ENCODE measurements at places on chromosomes 1 and 21. TPM values are rescaled to one million over a fixed set of nuclear protein-coding genes. Genes with fewer than 3 reads are reported as not detected.

DNA sequence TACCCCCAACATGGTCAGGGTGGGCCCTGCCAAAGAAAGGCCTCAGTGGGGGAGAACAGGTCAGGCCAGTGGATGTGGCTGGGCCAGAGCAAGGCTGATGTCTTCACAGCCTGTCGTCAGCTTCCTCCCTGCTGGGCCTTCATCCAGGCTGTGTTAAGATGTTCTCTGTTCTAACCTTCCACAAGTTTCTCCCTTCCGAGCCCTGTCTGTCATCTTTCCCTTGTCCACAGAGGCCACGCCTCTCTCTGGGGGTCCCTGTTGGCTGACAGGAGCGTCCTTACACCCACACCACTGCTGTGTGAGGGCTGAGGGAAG is 36.2 kb downstream of the SIM2 start:
- DNase-seq: no peak

OR2W3 gene
- 1.2 TPM for total RNA-seq

C1orf53 gene
- not detected for total RNA-seq

GRCh38 chr1:22176258-22176657 is 33.4 kb upstream of the WNT4 start:
- DNase-seq: peak; percentile 47

DNA sequence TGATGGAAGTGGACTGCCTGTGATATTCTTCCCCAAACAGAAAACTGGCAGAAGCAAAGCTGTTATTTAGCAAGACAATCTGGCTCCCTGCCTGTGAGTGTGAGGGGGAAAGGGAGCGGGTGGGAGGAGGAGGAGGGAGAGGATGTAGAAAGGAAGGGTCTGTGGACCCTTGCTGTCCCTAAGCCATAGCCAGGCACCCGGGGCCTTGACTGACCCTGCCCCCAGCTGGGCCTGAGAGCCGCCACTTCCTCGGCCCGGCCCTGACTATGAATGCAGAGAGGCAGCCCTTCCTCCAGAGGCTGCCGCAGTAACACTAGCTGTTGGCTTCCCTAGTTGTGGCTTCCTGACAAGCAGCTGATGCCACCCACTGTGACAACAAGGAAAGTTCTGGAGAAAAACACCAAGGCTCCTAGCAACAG is 13.9 kb downstream of the PLA2G2F start:
- peak; percentile 42 for DNase-seq

UBASH3A gene
- 0.41 TPM for total RNA-seq

GRCh38 chr1:215375381-215375780 is 191.7 kb upstream of the KCTD3 start:
- DNase-seq: no peak

ATG4C gene
- 19.9 TPM for total RNA-seq

DNA sequence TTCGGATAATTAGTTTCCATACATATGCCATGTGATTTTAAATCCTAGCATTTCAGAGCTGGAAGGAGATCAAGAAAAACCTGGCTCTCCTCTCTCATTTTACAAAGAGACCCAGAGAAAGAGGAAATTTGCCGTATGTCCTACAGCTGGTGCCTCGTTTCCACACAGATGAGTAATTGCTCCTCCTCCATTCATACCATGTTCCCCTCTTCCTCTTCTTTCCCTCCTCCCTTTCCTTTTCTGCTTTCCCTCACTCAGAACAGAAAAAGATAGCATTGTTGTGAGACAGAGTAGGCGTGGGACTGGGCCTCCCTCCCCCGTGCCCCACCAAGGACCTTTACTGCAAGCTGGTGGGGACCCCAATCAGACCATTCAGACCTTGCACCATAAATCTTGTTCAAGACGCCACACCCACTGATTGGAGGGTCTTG is 13.7 kb upstream of the SLC44A3 start:
- DNase-seq: peak; percentile 84

- peak; percentile 75 for DNase-seq
Observed at GRCh38 chr1:232554409-232554808, 75.5 kb downstream of the SIPA1L2 start.

DNA sequence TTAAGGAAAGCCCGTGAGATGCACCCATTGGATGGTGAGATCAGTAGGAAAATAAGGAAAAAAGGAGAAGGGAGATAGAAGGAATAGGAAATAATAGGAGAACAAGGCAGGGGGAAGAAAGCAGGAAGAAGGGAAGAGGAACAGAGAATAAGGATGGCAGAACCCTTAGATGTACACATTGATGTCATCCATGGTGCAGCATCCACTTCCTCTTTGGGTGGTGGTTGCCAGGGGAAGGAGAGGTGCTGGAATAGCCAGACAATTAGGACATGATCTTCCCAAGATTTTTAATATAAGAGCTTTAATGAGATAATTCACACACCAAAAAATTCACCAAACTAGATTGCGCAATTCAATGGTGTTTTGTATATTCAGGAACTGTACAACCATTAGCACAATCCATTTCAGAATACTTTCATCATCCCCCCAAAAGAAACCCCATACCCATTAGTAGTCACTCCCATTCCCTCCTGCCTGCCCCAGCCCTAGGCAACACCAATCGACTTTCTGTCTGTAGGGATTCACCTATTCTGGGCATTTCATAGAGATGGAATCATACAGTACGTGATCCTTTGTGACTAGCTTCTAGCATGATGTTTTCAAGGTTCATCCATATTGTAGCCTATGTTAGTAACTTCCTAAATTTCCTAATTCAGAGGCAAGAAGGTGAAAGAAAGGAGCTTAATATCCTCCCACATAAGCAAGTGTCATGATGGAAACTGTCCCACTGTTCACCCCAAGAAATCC is 121.4 kb downstream of the PLXNA2 start:
- no peak for DNase-seq

DNA sequence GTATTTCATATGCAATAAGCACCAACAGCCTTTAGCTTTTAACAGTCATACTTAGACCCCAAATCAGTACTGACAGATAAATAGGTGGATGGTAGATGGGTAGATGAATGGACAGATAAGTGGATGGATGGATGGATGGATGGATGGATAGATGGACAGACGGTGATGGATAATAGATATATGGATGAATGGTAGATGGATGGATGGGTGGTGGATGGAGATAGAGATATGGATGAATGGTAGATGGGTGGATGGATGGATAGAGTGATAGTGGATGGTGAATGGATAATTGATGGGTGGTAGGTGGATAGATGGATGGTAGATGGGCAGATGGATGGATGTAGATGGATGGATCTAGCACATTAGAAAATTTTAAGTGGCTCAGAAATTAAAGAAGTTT is 62.5 kb downstream of the TIAM1 start:
- no peak for DNase-seq

GRCh38 chr1:193909406-193910082 is 723.1 kb upstream of the B3GALT2 start:
- no peak for DNase-seq

- DNase-seq: no peak
Observed at GRCh38 chr1:7916501-7916830, 24.2 kb downstream of the TNFRSF9 start.

RHCE gene
- total RNA-seq: 2.2 TPM

AK5 gene
- total RNA-seq: 4.8 TPM

CAPN2 gene
- total RNA-seq: 135 TPM

DNA sequence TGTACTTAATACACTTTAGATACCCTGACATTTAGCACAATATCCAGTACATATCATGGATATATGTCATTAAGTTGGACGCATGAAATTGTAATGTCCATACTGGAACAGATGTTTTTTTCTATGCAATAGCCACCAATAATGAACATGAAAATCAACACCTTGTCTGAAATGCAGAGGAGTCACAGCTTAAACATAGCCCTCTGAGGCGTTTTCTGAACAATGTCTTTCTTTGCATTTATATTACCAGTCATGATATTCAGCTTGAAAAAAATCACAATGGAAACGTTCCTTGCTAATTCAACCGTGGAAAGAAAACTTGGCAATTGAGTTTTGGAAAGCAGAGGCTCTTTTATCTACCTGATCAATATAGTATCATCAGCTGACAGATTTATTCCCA is 86.7 kb upstream of the COL11A1 start:
- DNase-seq: no peak

DNA sequence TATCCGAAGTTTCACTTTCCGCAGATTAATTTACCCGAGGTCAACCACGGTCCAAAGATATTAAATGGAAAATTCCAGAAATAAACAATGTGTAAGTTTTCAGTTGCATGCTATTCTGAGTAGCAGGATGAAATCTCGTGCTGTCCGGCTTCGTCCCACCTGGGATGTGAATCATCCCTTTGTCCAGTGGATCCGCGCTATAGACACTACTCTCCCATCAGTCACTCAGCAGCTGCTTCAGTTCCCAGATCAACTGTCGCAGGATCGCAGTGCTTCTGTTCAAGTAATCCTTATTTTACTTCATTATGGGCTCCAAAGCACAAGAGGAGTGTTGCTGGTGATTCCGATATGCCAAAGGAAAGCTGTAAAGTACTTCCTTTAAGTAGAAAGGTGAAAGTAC is 8.3 kb upstream of the LRP8 start:
- DNase-seq: no peak

RNU1-4 gene
- total RNA-seq: under 0.01 TPM

COL11A1 gene
- 10.4 TPM for total RNA-seq

- peak; percentile 90 for DNase-seq
Observed at GRCh38 chr1:26889551-26890466, at the start of gene GPN2. Gene GPN2, minus strand, starts transcription at chr1:26890283. Its CDS starts 187 bp downstream, at chr1:26890096.

DNA sequence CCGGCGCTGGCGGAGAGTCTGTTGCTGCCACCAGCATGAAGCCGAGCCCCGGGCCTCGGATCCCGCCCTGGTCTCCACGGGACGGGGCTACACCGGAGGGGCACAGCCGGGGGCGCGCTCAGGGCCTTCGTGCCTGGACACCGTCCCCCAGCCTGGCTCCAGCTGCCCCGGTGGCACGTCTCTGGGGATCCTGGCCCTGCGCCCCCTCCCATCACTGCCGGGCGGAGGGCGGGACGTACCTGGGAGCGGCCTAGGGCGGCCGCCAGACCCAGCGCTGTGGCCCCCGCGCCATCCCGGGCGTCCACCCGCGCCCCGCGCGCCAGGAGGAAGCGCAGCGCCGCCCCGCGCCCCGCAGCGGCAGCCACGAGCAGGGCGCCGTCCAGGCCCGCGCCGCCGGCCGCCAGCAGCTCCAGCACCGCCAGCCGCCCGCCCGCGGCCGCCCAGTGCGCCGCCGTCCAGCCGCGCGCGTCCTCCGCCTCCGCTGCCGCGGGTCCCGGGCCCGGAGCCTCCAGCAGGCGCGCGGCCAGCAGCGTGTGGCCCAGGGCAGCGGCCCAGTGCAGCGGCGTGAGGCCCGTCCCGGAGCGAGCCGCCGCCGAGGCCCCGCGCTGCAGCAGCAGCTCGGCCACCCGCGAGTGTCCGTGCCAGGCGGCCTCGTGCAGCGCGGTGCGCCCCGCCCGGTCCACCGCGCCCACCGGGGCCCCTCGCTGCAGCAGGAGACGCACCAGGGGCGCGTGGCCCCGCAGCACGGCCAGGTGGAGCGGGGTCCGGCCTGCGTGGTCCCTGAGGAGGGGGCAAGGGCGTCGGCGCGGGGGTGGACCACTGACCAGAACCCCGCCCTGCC is 1.0 kb downstream of the ANKRD65 start:
- DNase-seq: peak; percentile 46

DNA sequence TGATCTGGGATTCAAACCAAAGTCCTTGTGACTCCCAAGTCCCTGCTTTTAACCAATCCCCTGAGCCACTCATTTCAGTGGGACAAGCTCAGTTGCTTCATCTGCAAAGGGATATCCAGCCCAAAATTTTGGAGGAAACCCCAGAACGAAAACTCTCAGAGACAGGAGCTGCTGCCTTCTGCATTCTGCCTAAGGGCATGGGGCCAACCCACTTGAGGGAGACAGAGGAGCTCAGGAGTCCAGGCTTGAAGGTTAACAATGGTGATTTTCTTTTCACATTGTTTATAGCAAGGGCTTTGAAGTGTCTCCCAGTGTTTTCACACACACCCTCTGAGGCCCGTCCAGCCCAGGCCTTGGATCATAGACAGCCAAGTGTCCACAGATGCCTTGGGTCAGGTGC is 148.1 kb upstream of the CTTNBP2NL start:
- peak; percentile 28 for DNase-seq

DNA sequence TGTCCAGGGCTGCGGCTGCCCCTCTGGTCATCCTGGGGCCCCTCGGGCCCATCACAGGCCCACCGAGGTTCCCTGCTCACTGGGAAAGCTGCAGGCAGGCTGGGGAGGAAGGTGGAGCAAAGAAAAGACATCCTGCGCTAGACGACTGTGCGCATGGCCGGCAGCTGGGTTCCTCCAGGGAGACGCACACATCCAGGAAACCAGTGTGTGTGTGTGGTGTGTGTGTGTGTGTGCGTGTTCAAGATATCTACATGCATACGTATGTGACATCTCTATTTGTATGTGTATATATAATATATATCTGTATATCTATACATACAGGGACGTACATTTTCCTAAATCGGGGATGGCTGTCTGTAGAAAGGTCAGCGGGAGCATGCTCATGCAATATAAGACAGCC is 63.7 kb downstream of the ACOT7 start:
- DNase-seq: peak; percentile 81

BROX gene
- 62.2 TPM for total RNA-seq

GRCh38 chr1:223824712-223825111 is 21.0 kb downstream of the TP53BP2 start:
- DNase-seq: no peak

TGFB2 gene
- total RNA-seq: 40.1 TPM

CRYAA gene
- total RNA-seq: not detected

GRCh38 chr1:248841702-248842395 is 3.8 kb downstream of the ZNF672 start:
- peak; percentile 70 for DNase-seq

HTR6 gene
- not detected for total RNA-seq

DNA sequence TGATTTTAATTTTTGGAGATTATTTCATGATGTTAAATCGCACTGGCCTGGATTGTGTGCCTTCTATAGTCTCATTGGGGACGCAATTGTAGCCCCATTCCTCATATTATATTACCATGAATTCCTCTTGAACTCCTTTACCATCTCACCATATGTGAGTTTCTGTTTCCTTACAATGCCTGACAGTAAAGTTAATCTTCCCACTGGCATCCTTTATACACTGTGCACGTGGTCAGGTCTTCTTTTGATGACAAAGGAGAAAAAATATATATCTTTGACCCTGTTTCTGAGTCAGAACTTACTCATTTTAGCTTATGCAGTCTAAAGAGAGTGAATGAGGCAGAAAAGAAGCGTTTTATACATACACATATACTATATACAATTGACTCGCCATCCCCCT is 774 bp upstream of the ABL2 start:
- no peak for DNase-seq

GRCh38 chr1:23521588-23521987 is 9.4 kb downstream of the E2F2 start:
- DNase-seq: no peak

- peak; percentile 88 for DNase-seq
Observed at GRCh38 chr1:183470147-183470960, 1.9 kb upstream of the SMG7 start.

Measured in tongue (tissue), 3 donors.